Left cardiac atrium (tissue), 4 donors: ENCODE measurements at places on chromosomes 16 and 17.

DNA sequence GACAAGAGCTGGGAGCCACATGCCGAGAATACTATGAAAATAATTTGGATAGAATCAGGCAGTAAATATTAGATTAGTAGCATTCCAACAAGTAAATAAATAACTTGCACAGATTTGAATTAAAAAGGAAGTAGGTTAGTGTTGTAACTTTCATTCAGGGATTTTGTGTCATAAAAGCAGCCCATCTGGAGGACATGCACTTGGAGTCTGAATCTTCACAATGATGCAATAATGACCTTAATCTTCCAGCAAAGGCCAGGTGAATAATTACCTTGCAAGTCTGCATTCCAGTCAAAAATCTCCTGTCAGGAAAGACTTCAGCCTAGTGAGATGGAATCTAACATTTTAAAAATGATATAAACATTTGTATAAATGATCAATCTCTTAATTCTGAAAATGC lies 518.1 kb downstream of the KCNJ2 start:
- DNase-seq = no peak

DNA sequence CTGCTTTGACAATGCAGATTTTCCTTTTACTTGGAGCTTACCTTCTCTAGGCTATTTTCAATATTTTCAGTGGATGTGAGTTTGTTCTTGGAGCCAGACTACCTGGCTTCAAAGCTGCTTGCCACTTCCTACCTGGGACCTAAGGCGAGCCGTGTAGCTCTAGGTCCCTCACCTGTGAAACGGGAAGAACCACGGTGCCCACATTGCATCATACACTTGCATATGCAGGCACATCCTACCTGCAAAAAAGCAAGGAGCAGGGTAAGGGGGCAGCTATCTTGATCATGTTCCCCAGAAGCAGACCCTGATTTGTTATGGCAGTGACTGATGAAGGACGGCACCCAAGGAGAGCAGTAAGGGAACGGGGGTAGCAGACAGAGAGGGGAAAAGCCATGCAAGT lies 27.0 kb upstream of the MPRIP start:
- DNase-seq = no peak

DNA sequence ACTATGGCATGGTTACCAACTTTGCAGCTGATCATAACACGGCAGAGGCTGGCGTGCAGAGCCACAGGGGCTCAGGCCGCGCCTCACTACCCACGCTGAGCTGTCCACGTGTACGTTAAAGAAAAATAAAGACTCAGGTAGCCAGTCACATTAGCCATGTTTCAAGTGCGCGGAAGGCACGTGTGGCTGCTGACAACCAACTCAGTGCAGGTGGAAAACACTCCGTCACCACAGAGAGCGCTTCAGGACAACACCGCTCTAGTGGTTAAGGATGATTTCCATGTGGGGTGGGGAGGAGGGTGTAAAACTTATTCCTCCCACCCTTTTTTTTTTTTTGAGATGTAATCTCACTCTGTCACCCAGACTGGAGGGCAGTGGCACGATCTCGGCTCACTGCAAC lies 33.8 kb downstream of the ZCCHC14 start:
- no peak for DNase-seq

- DNase-seq = no peak
These were observed 29.8 kb downstream of the SLC47A2 start for GRCh38 chr17:19686400-19687090.

- no peak for DNase-seq
These were observed 20.1 kb upstream of the ADCY9 start for GRCh38 chr16:4136229-4136813.

DNA sequence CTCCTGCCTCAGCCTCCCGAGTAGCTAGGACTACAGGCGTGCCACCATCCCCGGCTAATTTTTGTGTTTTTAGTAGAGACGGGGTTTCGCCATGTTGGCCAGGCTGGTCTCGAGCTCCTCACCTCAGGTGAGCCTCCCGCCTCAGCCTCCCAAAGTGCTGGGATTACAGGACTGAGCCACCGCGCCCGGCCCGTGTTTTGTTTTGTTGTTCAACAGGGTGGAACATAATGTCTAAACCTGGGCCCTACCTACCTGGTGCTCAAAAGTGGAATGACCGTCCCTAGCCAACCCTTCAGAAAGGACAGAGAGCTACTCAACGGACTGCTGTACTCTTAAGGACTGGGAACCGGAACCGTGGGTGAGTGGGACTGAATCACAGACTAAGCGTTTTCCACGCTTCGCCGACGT lies 772 bp upstream of the KIF22 start:
- no peak for DNase-seq

DNA sequence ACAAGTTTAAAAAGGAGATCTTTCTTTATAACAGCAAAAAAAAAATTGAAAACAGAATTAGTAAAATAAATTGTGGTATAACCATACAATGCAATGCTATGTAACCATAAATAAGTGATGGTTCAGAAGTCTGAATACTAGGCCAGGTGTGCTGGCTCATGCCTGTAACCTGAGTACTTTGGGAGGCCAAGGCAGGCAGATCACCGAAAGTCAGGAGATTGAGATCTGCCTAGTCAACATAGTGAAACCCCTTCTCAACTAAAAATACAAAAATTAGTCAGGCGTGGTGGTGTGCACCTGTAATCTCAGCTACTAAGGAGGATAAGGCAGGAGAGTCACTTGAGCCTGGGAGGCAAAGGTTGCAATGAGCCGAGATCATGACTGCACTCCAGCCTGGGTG lies 34.6 kb downstream of the CCT6B start:
- no peak for DNase-seq
